ENCODE measurements at places on chromosomes 5 and 9. TPM values are rescaled to one million over a fixed set of nuclear protein-coding genes. Genes with fewer than 3 reads are reported as not detected.

ZNF474 gene
- total RNA-seq: not detected

MARCOL gene
- total RNA-seq: not detected

C9orf153 gene
- total RNA-seq: 0.12 TPM

PCDH1 gene
- 30.7 TPM for total RNA-seq

DNA sequence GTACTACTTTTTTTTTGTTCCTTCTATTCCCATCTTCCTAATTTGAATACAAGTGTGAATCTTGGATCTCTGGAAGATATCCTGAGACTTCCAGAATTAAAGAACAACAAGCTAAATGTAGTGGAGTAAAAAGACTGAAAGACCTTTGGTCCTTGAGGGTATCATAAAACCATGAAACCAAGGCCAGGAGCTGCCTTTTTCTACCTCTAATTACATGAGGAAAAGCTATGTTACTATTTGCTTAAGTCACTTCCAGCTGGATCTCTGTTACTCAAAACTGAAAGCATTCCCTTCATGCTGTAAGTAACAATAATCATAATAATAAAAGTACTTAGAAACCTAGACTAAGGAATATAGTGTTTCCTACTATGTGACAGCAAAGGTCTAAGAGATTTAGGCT, 649.6 kb downstream of the KCTD16 start:
- no peak for DNase-seq

OTULINL gene
- total RNA-seq: 10.9 TPM

ARSK gene
- total RNA-seq: 3.5 TPM
